ENCODE measurements at places on chromosomes 3 and 15. TPM values are rescaled to one million over a fixed set of nuclear protein-coding genes. Genes with fewer than 3 reads are reported as not detected.

The ANKUB1 gene
- total RNA-seq: 0.78 TPM

The HIGD2B gene
- 0.47 TPM for total RNA-seq

The NT5DC2 gene
- 33.5 TPM for total RNA-seq

The TRAT1 gene
- not detected for total RNA-seq

The ST8SIA2 gene
- total RNA-seq: 81.6 TPM

All from occipital lobe (tissue), 3 donors.